Activated CD8-positive, alpha-beta memory T cell treated with anti-CD3 and anti-CD28 coated beads, Interleukin-2, amount 10 ng/mL, durations not matched to agents 7 days and 5 days (primary cell): ENCODE measurements at places on chromosomes 16 and 17. TPM values are rescaled to one million over a fixed set of nuclear protein-coding genes. Genes with fewer than 3 reads are reported as not detected.

GJC1 gene
- total RNA-seq: 2.7 TPM

TBX2 gene
- not detected for total RNA-seq

NECAB2 gene
- not detected for total RNA-seq

SLC13A2 gene
- not detected for total RNA-seq

KRTAP9-6 gene
- not detected for total RNA-seq

SRCAP gene
- total RNA-seq: 86.3 TPM

SLC16A13 gene
- total RNA-seq: 19.0 TPM
